GM23248 (cell line): ENCODE measurements at places on chromosomes 7 and 10.

DNA sequence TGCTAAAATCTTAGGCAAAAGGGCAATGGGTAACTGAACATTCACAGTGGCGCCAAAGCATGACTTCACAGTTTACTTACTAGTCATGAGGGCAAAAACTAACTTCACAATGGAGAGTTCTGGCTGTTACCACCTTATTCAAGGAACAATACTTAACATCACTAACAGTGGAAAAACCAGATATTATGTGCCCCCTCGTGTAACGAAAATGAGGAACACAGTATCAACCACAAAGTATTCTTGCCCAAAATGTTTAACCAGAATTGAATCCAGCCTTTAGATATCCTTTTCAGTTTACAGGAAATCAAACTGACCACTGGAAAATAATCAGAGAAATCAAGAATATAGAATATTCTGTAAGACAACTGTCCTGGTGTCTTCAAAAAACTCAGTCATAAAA is 9.5 kb downstream of the C7orf25 start:
- no peak for DNase-seq

- DNase-seq, result no peak
Measured at GRCh38 chr7:44095781-44096180, 8.4 kb upstream of the AEBP1 start.

DNA sequence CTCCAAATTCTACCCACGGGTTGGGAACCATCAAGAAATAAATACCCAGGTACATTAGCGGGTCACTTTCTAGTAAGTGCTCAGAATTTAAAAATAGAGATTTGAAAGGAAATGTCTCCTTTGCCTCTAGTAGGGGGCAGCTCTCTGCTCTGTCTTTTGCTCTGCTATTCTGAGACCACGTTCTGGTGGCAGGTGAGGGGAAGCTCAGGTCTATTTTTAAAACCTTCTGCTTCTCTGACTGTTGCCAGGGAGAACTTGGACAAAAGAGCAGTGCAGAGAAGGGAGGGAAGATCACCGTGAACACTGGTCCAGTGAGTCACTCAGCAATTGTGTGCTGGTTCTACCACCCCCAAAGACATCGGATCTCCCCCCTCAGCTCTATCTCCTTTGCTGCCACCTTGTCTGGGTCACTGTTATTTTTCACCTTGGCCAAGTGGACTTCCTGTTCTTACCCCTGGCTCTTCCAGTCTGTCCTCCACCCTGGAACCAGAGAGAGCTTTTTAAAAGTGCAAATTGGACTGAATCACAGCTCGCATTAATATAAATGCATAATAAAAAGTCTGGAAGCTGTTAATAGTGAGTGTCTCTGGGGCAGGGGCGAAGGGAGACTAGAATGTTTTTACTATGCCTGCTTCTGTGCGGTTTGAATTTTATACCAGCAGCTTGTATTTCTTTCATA is 72.4 kb upstream of the LOXL4 start:
- DNase-seq, result peak; percentile 69

- peak; percentile 69 for DNase-seq
Measured at GRCh38 chr7:98266840-98267239, 14.6 kb upstream of the BRI3 start.

- DNase-seq, result peak; percentile 38
Measured at GRCh38 chr10:33304423-33305225, 29.8 kb downstream of the NRP1 start.

DNA sequence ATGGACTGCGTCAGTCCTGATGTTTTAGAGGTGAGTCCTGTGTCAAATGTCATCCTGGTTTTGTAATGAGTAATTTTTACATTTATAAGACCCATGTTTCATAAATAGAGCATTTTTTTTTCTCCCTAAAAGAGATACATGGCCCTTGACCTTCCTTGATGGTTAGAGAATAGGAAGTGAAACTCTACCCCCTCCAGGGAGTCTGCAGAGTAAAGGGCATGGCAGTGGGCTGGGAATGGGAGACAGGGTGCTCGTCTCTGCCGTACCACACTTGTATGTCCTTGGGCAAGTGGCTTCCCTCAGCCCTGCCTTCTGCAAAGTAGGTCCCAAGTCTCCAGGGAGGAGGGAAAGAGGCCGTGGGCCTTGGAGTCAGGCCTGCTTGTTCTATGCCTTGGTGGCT is 63.9 kb downstream of the WDFY4 start:
- no peak for DNase-seq

- peak; percentile 28 for DNase-seq
Measured at GRCh38 chr7:128274884-128275603, 34.0 kb downstream of the LEP start.
